ENCODE measurements at places on chromosomes 16 and 17.

DNA sequence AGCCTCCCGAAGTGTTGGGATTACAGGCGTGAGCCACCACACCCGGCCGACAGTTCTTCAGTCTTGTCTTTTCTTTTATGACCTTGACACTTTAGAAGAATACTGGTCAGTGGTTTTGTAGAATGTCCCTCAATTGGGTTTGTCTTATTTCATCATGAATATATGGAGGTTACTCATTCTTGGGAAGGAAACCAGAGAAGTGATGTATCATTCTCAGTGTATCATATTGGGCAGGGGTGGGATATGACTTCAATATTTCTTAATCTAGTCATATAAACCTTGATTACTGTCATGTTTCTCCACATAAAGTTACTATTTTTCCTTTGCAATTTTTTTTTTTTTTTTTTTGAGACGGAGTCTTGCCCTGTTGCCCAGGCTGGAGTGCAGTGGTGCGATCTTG, 36.9 kb downstream of the SNTB2 start:
- no peak for DNase-seq

DNA sequence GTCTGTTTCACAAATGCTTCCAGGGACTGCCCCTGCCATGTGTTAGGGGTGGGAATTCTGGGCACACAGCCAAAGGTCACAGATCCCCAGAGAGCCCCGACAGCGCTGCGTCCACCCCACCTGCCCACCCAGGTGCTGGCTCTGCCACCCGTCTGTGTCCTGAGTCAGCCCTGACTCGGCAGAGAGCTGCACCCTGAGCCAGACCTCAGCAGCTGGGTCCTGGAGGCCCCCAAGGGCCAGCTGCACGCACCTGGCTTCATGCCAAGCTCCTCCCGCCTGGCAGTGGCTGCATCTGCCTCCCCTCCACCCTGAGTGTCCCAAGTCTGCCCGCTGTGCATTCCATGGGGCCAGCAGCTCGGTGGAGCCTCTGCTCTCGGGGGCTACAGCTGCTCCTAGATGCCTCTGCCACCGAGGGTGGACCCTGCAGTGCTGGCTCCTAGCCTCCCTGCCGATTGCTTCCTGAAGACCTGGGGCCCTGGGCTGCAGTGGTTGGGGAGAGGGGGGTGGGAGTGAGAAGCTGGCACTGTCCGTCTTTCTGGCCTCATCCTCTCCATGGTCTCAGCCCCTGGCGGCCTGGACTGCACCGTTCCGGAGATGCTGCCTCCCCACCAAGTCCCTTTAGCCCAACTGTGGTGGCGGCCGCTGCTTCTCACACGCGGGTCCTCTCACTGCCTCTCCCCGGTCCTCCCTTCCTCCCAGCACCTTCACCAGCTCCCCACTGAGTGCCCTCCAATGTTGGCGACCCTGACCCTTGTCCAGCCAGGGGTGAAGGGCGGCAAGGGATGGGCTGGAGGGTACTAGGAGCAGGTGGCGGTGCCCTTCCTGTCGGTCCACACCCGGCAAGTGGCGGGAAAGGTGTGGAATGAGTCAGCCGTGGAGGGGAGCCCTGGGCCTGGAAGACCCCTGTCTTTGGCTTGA, 3.0 kb downstream of the SECTM1 start:
- no peak for DNase-seq

DNA sequence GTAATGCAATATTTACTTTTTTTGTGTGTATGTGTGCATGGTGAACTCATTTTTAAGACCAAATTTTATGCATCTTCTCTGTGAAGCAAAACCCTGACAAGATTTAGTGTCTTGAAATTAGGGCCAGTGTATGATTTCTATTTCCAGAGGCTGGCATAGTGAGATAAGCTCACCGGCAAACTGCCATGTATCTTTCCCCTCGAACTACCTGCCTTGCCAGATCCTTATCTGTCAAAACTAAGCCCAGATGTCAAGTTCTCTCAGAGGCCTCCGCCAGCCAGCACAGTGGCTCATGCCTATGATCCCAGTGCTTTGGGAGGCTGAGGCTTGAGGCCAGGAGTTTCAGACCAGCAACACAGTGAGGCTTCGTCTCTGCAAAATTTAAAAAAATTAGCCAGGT, 10.0 kb downstream of the USP32 start:
- DNase-seq: no peak

- DNase-seq: no peak
These were observed 89.7 kb downstream of the MGAT5B start for GRCh38 chr17:76957678-76958464.

DNA sequence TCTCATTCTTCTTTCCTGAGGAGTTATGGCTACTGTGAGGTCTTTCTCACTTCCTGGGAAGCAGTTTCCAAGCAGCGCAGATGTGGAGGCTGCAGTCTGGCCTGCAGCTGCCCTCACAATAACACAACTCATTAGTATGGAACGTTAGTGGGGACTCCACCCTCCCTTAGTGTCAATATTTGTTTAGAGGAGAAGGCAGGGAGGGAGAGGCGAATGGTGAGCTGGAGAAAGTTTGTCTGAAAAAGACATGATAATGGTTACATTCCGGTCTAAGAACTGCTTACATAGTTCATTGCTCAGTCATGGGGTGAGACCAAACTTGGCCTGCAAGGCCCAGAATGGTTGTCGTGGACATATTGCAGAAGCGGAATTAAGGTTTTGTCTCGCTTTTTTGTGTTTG, 170.2 kb downstream of the HS3ST3B1 start:
- no peak for DNase-seq

GRCh38 chr17:82435103-82435502, 15.4 kb downstream of the CYBC1 start:
- DNase-seq: no peak

- no peak for DNase-seq
These were observed 250.5 kb downstream of the CEP112 start for GRCh38 chr17:65941356-65941899.

DNA sequence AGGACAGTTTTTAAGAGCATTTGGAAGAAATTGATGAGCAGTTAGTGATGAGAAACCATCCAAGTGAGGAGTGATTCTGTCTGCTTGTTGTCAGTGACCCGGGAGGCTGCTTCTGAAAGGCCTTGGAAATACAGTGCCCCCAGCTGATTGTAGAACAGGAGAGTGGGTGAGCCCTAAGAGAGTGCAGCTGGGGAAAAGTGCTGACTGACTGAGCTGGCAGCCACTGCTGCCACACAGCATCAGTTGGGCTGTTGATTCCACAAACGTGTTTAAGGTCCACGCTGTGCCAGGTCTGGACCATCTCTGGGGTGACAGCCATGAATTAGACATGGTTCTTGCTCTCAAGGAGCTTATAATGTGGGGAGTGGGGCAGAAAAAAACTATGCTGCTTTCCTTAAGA, 18.9 kb downstream of the NUP93 start:
- DNase-seq: no peak
